ENCODE measurements at places on chromosomes 1 and 21.

- no peak for DNase-seq
Measured at GRCh38 chr1:84611796-84612195, 37.6 kb upstream of the CTBS start.

GRCh38 chr1:192958871-192959270, 100.3 kb downstream of the UCHL5 start:
- no peak for DNase-seq

- peak; percentile 13 for DNase-seq
Measured at GRCh38 chr1:233477359-233477758, 136.5 kb upstream of the KCNK1 start.

GRCh38 chr1:233168384-233168783, 127.1 kb downstream of the PCNX2 start:
- no peak for DNase-seq

- no peak for DNase-seq
Measured at GRCh38 chr1:100627054-100627716, 89.2 kb downstream of the GPR88 start.

GRCh38 chr1:101338714-101339430, 102.1 kb downstream of the S1PR1 start:
- DNase-seq, result no peak

GRCh38 chr1:218886101-218886871, 287.4 kb upstream of the LYPLAL1 start:
- DNase-seq, result peak; percentile 17

DNA sequence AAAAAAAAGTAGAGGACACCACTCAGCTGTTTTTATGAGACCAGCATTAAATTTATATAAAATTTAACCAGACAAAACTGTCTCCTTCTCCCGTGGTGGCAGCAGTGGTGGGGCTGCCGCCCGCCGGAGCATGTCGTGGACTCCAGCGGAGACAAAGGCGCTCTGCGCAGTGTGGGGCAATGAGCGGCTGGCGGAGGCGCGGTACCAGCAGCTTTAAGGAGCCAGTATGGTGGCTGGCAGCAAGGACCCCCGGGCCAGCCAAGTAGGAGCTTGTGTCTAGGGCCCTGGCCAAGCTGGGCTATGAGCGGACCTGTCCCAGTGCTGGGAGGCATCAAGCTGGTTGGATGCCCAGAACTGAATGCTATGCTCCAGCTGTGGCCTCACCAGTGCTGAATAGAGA, 2102.9 kb downstream of the NCAM2 start:
- no peak for DNase-seq

- DNase-seq, result no peak
Measured at GRCh38 chr1:61169634-61170033, 87.3 kb downstream of the NFIA start.

GRCh38 chr1:169321539-169321938, 46.1 kb downstream of the NME7 start:
- no peak for DNase-seq

DNA sequence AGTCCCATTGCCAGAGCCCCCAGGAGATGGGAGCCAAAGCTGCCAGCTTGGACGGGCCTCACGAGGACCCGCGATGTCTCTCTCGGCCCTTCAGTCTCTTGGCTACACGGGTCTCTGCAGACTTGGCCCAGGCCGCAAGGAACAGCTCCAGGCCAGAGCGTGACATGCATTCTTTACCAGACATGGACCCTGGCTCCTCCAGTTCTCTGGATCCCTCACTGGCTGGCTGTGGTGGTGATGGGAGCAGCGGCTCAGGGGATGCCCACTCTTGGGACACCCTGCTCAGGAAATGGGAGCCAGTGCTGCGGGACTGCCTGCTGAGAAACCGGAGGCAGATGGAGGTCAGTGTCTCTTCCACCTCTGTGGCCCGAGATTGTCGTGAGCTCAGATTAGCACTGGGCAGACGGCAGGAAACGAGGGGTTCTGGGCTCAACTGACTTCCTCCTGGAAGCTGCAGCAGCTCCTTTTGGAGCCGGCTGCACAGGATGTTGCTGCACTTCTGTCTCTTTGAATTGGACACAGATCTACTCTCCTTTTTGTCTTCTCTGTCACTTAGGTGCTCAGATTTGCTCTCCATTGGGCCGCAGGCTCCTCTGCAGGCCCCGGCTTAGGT, 68.0 kb downstream of the DISC1 start:
- no peak for DNase-seq

GRCh38 chr1:19305880-19306279, 6.1 kb downstream of the AKR7A2 start:
- no peak for DNase-seq

DNA sequence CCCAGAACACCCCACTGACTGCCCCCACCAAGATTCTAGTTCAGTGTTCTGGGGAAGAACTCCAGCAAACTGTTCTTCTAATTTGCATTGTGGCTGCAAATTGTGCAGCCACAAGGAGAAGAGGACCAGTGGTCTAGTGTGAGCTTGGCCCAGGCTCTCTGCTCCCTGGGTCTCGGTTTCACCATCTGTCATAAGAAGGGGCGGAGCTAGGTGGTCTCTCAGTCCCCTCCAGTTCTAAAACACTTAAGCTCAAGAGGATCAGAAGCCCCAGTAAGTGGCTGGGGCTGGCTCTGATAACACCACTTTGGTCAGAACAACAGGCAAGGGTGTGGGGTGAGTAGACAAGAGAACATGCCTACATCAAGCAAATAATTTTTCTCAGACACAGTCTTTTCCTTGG, 99.9 kb downstream of the BEND5 start:
- no peak for DNase-seq

GRCh38 chr1:36199934-36200741, 24.1 kb upstream of the THRAP3 start:
- DNase-seq, result no peak

DNA sequence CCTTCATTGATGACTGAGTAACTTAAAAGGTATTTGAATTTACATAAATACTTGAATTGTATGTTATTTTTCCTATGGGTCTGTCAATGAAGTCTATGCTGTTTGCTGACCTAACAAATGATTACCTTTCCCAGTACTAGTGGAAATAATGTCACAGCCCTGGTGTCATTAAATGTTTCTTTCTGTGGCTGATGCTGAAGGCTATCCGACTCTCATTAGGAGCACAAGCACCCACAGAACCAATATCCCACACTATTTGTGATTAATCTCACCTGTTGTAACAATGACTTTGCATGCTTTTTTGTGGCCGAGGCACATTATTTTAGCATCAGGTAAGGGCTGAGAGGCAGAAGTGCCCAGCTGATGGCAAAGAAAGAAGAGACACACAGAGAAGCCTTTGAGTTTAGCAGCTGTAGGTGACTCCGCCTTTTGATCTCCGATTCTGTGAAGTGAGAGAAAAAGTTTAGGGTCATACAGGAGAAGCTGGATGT, 25.8 kb upstream of the TRIM45 start:
- no peak for DNase-seq

DNA sequence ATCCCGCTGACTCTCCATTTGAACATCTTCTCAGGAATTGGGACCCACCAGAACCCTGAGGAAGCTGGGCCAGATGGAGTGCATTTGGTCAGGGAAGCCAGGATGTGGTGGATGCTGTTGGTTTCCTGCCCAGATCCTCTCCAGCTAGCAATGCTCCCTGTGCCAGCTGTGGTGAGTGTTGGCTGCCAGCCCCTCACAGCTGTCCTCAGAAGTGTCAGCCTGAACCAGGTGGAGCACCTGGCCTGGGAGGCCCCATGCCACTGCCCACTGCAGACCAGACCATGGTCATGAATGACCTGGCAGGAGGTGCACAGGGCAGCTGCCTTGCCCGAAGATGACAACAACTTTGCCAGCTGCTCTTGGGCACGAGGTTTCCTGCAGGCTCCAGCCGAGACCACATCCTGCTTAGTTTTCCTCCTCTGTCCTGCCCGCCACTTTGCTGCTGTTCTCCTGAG, 54.4 kb downstream of the PRSS38 start:
- DNase-seq, result no peak

- no peak for DNase-seq
Measured at GRCh38 chr1:99648107-99648506, 2.2 kb downstream of the PALMD start.

DNA sequence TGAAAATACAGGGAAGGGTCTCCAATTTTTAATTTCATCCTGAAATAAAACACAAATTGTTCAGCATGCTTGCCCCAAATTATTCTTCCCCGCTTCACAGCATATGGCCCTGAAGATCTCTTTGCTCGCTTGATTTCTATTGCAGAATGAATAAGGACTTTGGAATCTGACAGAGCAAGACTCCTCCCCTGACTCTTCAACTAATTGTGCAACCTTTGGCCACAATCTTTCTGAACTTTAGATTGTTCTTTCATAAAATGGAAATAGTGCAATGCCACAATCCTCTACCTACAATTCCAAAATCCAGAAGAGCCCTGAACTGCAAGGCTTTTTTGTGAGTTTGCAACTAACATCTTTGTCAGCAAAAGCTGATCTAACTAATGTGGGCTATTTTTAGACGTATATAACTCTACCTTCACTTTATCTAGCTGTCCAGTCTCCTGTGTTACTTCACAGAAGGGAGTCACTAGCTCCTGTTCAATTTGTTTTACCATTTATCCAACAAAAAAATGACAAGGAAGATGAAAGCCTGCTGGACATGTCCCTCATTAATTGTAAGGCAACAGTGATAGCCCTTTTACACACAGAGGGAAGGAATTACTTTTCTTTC, 13.4 kb downstream of the RNASEL start:
- no peak for DNase-seq

DNA sequence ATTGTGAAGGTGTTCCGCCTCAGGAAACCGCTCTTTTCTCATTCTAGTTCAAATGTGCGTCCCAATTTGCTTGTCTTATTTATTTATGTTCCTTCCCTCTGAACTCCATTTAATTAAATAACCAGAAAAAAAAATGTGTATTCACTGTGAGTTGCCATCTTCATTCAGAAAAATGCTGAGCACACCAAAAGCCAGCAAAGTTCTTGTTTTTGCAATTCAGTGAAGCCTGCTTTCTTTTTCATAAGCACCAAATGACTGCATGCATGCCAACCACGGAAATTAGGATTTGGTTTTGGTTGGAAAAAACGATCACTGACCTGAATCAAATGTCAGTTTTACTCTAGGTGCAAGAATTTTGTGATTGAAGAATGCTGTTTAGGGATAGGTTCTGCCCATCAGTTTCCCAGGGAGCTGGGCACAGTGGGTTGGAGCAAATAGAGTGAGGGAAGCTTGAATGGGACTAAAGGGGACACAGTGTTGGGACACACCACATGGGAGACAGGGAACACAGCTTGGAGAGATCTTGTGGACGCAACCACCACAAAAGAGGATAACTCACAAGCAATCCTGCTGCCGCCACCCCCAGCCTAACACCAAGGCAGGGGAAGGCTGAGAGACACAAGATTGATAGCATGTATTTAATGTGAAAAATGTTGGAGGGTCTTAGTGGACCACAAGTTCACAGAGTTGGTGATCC, 183.4 kb upstream of the GALNT2 start:
- no peak for DNase-seq

DNA sequence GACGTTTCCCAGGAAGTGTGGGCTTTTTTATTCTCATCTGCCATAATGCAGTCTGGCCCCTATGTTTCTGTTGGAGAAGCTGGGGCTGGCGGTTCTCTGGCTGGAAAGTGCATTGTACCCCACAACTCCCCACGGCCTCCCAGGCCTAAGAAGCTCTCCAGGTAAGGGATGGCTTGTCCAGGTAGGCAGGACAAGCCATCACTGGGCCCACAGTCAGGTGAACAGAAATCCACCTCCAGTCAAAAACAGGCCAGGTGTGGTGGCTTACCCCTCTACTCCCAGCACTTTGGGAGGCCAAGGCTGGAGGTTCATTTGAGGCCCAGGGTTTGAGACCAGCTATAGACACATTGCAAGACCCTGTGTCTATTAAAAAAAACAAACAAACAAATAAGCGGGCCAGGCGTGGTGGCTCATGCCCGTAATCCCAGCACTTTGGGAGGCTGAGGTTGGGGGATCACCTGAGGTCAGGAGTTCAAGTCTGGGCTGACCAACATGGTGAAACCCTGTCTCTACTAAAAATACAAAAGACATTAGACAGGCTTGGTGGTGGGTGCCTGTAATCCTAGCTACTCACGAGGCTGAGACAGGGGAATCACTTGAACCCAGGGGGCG, 3.1 kb upstream of the WNT9A start:
- DNase-seq, result no peak

DNA sequence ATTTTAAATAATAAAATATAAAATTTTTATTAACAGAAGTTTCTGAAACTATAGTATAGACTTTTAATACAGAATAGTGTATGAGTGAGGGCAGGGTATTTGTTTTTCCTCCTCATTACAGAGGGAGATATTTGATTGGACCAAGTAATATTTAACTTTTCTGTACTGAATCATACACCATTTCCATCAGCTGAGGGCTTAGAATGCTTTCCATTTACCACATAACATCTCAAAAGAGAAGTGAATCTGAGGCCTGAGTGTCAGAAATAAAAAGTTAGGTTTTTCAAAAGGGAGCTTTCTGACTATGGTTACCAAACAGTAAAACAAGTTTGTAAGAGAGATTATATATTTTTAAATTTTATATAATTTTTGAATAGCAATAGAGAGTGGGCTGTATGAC, 29.5 kb downstream of the TLCD4 start:
- DNase-seq, result no peak

- peak; percentile 43 for DNase-seq
Measured at GRCh38 chr1:207672522-207673130, 27.7 kb downstream of the CR1L start.

DNA sequence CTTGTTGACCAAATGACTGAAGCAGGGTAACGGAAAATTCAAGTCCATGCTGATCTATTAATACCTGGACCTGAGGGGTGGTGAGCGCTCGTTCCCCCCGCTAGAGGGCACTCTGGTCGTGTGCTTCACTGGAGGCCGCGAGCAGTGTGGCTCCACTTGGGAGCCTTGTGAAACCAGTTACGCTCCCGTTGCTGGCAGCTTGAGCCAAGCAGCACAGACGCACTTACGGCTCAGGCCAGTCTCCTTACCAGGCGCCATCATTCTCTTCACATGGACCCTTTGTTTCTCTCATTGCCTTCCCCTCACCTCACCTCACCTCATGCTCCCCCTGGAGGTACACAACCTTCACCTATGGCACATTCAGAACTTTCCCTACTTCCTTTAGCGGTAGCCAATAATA, 49.7 kb upstream of the TSPAN2 start:
- DNase-seq, result peak; percentile 72

- no peak for DNase-seq
Measured at GRCh38 chr1:236052232-236052993, 12.5 kb downstream of the NID1 start.

GRCh38 chr1:173527151-173527826, 50.2 kb downstream of the PRDX6 start:
- no peak for DNase-seq

DNA sequence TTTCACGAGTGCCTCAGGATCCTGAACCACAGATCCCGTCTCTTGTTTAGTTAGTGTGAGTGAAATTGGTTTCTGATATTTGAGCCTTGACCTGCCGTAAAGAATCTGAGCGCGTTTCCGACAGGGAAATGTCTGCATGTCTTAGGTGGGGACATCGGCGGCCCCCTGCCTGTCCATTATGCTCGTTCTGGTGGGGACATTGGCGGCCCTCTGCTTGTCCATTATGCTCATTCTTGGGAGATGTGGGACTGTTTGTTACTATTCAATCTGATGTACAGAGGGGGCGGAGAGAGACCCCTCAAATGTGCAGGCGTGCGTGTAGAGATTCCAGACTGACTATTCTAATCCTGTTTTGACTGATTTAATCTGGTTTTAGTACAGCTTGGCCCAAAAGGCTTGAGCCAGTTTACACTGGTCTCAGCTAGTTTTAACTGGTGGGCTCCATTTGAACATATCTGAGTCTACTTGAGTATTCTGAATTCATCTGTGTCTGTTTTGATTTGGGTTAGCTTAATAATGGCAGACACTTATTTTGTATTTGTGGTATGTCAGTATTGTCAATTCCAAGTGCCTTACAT, 6.6 kb upstream of the TINAGL1 start:
- no peak for DNase-seq
